ENCODE measurements at places on chromosomes 5 and 9.

GRCh38 chr9:135249711-135250110, 162.2 kb downstream of the OLFM1 start:
- DNase-seq = no peak

- no peak for DNase-seq
Measured at GRCh38 chr5:9573796-9574195, 27.9 kb upstream of the SEMA5A start.

DNA sequence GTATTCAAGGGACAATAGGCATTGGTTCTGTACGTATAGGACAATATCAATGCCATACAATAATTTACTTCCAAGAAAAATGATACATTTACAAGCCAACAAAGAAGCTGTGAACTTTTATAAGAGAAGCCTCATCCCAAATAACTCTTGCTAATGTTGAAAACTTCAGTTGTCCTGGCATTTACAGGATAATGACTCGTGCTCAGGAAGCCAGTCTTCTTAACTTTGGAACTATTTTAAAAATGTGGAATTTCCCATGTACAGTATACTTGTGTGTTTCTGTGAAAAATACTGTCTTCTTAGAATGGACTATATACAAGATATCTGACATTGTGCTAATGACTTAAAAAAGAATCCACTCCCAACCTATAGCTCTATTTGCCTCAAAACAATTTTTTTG, 1479.3 kb upstream of the CDH9 start:
- DNase-seq = no peak

DNA sequence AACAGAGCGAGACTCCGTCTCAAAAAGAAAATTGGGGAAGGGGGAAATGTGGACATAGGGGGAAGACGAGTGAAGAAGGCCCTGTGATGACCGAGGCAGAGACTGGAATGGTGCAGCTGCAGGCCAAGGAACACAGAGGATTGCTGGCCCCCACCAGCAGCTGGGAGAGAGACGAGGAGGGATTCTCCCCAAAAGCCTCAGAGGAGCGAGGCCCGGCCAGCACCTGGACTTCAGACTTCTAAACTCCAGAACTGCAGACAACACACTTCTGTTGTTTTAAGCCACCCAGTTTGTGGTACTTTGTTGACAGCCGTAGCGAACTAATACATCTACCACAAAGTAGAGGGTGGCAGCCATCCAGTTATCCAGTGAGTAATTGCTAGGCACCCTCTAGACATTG, 124.6 kb downstream of the ATPSCKMT start:
- DNase-seq = no peak

DNA sequence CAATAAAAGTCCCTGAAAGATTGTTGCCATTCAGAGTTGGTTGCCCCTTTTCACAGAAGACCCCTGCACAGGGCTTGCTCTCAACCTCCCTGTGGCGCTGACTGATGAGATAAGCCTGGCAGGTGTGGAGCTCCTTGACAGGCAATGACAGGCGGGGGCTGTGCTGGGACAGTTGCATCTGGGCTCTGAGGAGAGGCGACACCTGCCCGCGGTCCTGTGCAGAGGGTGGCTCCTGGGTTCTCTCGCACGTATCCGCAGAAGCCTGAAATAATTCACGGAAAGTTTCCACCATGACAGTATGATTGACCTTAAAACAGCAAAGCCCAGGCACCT, 19.8 kb upstream of the EXOC3 start:
- DNase-seq = no peak

GRCh38 chr5:160240350-160240749, 11.0 kb downstream of the FABP6 start:
- no peak for DNase-seq

DNA sequence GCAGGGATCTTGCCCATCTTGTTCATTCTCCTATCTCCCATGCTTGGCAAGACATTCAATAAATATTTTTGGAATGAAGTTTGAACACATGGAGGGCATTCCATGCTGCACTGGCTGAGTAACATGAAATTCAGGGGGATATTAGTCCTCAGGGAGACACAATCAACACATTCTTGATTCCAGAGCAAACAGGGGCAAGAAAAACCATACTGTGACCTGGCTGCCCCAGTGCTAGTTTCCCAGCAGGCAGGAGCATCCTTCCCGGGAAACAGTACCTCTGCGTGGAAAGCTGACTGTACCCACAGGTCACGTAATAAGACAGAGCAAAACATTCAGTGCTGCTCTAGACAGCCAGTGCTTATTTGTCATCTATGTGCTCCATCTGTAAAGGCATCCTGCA, 66.3 kb upstream of the SPOCK1 start:
- no peak for DNase-seq

DNA sequence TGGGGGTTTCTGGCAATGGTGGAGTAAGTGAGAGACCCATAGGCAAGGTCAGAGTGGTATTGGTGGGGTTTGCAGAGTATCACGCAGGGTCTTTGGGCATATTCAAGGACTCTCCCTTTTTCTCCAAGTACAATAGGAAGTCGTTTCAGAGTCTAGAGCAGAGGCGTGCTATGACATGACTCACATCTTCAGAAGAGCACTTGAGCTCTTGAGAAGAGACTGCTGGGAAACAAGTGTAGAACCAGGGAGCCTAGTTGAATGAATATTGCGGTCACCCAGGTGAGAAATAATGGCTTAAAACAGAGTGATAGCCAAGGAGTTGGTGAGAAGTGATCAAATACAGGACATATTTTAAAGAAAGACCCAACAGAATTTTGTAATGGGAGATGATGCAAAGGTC, 813.4 kb downstream of the TLE1 start:
- DNase-seq = no peak

GRCh38 chr5:172383191-172383802, 71.0 kb downstream of the SH3PXD2B start:
- no peak for DNase-seq

GRCh38 chr5:150285114-150285513, 4.5 kb downstream of the CAMK2A start:
- DNase-seq = no peak

- no peak for DNase-seq
Measured at GRCh38 chr5:139282197-139282557, 11.4 kb upstream of the MATR3 start.

DNA sequence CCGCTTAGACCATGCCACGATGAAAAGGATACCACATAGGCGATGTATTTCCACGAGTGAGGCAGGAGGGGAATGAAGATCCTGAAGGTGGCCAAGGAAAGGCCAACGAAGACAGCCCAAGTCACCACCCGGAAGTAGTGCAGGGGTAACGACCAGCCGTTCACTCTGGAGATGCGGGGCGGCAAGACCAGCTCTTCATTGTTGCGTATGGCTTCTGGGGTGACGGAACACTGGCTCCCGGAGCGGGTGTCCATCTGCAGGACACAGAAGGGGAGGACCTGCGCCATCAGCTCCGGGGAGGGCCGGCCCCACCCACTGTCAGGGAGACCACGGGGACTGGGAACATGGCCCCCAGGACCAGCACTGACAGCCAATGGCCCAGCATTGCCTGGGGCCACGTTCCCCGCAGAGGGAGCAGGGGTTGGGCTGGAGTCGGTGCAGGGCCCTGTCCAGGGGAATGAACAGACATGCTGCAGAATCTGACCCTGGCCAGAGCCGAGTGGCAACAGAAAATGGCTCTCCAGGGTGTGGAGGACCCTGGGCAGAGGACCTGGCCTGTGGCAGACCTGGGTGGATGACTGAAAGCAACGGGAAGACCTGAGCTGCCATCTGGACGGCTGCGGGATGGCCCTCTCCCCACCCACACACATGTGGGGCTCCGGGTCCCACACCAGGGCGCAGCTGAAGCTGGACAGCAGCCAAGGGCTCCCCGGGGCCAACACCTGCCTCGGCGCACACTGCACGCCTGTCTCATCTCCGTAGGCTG, 17.7 kb downstream of the ZDHHC11B start:
- no peak for DNase-seq

- DNase-seq = no peak
Measured at GRCh38 chr5:71836084-71836483, 117.0 kb downstream of the CARTPT start.

DNA sequence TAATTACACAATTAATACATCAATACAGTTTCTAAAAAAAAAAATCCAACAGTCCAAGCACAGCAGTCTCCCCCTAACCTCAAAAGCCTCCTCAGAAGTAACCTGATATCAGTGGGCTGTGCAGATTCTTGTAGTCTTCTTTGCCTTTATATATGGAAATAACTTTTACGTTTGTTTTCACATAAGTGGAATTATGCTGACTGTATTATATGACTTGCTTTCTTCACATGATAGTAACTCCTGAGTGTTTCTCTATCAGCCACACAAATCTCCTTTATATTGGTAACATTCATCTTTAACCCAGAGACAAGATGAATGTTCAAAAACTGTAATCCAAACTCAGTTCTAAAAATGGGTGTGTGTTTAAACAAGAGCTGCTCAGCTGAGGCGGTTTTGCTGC, 71.9 kb upstream of the FANCC start:
- no peak for DNase-seq

- no peak for DNase-seq
Measured at GRCh38 chr5:103452666-103453065, 109.9 kb downstream of the NUDT12 start.

GRCh38 chr9:96663506-96664120, 8.5 kb upstream of the PRXL2C start:
- DNase-seq = no peak

DNA sequence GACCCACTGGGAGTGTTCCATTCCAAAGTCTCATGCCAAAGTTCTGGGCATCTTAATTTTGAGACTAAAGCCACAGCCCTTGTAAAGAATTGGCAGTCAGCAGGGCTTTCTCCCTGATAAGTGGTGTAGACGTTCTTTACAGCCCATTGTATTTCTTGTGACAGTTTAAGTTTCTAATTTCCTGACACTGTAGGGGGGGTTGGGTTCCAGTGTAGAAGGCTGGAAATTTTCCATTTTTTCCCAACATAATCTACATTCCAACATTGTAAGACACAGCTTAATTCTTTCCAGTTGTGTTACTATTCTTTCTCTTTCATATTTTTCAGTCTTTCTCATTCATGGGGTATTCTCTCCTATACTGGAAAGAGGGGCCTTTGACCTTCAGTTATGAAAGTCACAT, 121.1 kb downstream of the FBXL7 start:
- DNase-seq = no peak

GRCh38 chr9:71223953-71224538, 102.6 kb upstream of the TRPM3 start:
- DNase-seq = no peak

DNA sequence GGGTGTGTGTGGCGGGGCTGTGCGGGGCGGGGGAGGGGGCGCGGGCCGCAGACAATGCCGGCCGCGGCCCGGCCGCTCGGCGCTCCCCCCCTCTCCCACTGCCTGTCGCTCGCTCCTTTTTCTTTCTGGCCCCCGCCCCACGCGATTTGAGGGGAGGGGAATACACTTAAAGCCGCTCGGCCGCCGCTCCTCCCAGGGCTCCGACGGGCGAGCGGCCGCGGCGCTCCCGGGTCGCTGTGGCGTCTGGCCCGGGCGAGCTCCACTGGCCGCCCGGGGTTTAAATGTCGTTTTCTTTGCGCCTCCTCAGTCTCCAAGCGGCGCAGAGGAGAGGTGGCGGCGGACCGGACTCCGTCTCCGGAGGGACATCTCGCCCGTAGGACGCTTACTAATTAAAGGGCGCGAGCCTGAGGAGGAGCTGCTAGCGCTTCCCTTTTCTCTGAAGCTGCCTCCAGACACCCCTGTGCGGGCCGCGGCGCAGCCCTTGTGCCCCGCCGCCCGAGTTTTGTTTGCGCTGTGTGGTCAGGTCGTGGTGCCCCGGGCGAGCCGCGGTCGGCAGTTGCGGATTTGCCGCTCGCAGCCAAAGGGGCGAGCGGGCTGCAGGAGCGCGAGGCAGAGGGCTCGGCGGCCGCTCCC, 1.4 kb downstream of the ZSWIM6 start:
- DNase-seq = no peak

- peak; percentile 29 for DNase-seq
Measured at GRCh38 chr5:39209924-39210323, 9.4 kb downstream of the FYB1 start.

- DNase-seq = no peak
Measured at GRCh38 chr9:36924071-36924470, 110.0 kb downstream of the PAX5 start.

DNA sequence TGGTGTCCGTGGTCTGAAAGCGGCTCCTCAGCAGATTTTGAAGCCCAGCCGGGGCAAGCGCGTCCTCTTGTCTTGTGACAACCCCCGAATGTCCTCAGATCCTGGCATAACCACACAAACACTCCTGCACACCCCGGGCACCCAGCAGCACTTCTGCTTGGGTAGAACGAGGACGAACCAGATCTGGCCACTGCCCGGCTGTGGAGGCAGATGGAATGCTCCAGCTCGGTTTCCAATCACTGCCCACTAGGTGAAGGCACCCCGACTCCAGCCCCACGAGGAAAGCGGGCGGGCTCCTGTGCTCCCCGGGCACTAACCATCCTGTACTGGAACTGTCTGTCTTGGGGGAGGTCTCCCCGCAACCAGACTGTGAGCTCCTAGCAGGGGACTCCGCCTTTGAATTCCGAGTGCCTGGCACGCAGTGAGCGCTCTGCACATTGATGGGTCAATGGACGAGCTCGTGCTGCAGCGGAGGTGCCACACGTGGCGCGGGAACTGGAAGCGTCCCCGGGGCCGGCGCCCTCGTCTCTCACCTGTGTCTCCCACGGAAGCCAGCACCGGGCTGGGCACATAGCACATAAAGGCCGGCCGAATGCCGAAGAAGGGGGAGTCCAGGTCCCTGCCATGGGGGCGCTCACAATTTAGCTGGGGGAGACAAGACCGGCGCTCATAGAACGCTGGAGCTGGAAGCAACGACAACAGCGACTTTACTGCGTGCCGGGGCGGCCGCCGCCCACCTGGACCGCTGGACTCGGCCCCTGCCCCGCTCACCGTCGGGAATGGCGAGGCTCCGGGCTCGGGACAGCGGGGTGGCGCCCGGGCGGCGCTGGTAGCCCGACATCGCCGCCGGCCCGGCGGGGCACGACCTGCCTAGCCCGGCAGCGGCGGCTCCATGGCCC, 608 bp downstream of the ENTR1 start:
- DNase-seq = no peak

DNA sequence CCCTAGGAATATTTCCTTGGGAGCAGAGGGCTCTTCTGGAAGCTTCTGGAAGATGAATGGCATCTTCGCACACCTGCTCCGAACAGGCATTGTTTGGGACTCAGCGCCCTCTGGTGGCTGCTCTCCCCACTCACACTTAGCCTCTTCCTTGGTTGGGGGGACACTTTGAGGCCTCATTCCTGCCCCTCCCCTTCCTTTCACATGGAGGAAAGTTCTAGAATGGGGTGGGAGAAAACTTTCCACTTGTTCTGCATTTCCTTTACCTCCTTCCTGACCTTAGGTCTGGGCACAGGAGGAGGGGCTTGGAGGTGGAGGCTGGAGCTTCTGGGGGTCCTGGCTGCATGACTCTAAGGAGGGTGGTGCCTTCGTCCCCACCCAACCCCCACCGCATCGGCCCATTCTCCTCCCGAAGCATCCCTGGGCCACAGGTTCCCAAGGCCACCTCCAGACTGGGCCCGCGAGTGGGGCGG, 19.3 kb upstream of the SMIM32 start:
- no peak for DNase-seq

DNA sequence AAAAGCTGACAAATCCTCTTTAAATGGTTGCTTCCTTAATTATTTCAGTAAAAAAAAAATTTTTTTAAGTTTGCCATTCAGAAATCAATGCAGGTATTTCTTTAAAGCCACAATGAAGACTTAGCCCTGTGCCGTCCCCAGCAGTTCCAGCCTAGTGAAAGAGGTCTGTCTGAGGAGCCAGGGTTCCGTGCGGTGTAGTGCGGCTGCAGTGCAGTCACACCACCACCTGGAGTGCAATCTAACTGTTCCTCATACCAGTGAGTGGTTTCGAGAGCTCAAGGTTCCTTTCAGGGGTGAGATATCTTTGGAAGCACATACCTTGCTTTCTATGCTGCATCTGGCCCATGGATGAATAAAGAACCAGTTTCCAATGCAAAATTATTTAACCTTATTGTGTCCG, 87.5 kb downstream of the FANCC start:
- DNase-seq = no peak
